Thoracic aorta endothelial cell (primary cell): ENCODE measurements at places on chromosomes 5 and 9. TPM values are rescaled to one million over a fixed set of nuclear protein-coding genes. Genes with fewer than 3 reads are reported as not detected.

Gene MAT2B
- 98.0 and 139 TPM in 2 replicates for total RNA-seq

Gene PCDHA11
- total RNA-seq: under 0.01 TPM in 1 of 2 replicates, not detected in the other

Gene PCDHGA3
- total RNA-seq: 0.65 and 0.93 TPM in 2 replicates

Gene SLC6A19
- total RNA-seq: not detected in 2 replicates

Gene PCDHB16
- total RNA-seq: 0.07 and 0.13 TPM in 2 replicates

Gene MCTP1
- total RNA-seq: 86.0 and 100 TPM in 2 replicates

Gene PHYKPL
- 43.2 and 45.9 TPM in 2 replicates for total RNA-seq

Gene CCDC152
- 3.7 and 4.0 TPM in 2 replicates for total RNA-seq

Gene PTPN3
- total RNA-seq: 0.40 and 0.50 TPM in 2 replicates

Gene C5orf58
- total RNA-seq: not detected in 2 replicates

Gene GRK6
- 30.7 and 38.6 TPM in 2 replicates for total RNA-seq

Gene TNFSF8
- 0.13 TPM in 1 of 2 replicates, not detected in the other for total RNA-seq

Gene NOXA1
- 0.27 and 0.29 TPM in 2 replicates for total RNA-seq

Gene KIAA0825
- 2.8 TPM in 2 replicates for total RNA-seq

Gene QRFP
- total RNA-seq: not detected in 2 replicates

Gene KIF12
- total RNA-seq: 0.22 TPM in 1 of 2 replicates, not detected in the other

Gene ADRA1B
- total RNA-seq: 0.07 and 0.13 TPM in 2 replicates

Gene ELAVL2
- 0.13 and 2.2 TPM in 2 replicates for total RNA-seq

Gene CLIC3
- 0.14 and 0.27 TPM in 2 replicates for total RNA-seq

Gene STC2
- total RNA-seq: 17.6 and 47.5 TPM in 2 replicates

Gene SHISAL2B
- not detected in 2 replicates for total RNA-seq

Gene KCNV2
- not detected in 2 replicates for total RNA-seq

Gene GZMA
- not detected in 2 replicates for total RNA-seq
